ENCODE measurements at places on chromosomes 5 and 9. TPM values are rescaled to one million over a fixed set of nuclear protein-coding genes. Genes with fewer than 3 reads are reported as not detected.

- DNase-seq: no peak
These were observed 129.9 kb downstream of the DMXL1 start for GRCh38 chr5:119200795-119201194.

- no peak for DNase-seq
These were observed 132.0 kb downstream of the PIK3R1 start for GRCh38 chr5:68347536-68347935.

DNA sequence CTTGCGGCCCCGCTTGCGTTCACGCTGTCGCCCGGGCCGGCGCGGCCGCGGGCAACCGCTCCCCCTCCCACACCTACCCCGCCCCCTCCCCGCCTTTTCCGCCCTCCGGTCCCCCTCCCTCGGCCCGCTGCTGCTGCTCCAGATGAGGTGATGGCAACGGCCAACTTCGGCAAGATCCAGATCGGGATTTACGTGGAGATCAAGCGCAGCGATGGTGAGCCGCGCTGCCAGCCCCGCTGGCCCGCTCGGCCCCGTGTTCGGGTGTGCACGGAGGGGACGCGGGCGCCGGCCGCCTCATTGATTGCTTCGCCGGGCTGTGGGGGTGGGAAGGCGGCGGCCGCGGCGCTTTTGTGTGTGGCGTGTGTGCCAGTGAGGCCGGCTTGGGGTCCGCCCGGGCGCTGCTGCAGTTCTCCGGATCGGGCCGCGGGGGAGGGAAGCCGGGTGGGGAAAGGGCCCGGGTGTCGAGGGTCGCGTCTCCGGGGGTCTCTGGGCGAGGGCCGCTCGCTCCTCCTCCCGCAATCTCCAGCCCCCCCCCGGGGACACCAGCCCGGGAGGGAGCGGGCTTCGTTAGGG lies 403 bp downstream of the KIF2A start:
- no peak for DNase-seq

GRCh38 chr5:56631719-56632118 lies 183.6 kb upstream of the MAP3K1 start:
- no peak for DNase-seq

DNA sequence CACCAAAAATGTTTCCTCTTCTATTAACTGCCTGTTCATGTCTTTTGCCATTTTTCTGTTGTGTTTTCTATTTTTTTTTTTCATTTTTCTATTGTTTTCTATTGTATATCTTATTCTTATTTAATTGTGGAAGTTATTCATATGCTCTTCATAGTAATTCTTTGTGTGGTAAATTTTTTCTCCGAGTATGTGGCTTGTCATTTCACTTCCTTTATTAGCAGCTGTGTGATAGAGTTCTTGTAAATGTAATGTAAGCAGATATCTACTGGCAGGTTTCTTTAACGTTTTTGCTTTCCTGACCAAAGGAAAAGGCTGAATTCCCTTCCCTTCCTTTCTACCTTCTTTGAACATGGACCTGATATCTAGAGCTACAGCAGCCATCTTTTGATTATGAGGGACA lies 5.8 kb upstream of the PLPP1 start:
- no peak for DNase-seq

FAM221B gene
- not detected for total RNA-seq

DNA sequence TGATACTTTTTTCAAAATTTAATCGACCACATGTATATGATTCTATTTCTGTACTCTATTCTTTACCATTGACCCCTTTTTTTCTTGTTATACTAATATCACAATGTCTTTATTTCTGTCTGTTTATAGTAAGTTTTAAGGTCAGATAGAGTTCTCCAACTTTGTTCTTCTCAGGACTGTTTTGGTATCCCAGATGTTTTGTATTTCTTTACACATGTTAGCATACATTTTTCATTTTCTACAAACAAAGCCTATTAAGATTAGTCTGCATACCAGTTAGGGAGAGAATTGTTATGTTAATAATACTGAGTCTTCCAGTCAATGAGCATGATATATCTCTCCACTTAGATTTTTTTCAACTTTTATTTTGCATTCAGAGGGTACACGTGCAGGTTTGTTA lies 8.2 kb upstream of the CAMK4 start:
- no peak for DNase-seq

- DNase-seq: no peak
These were observed at the start of gene PRSS3 for GRCh38 chr9:33795281-33795680. Gene PRSS3 (plus strand): TSS chr9:33795561. CDS start chr9:33795574, 13 bp downstream.

GRCh38 chr5:115816226-115817081 lies at the start of gene CDO1:
Gene CDO1 (minus strand): TSS chr5:115816659. CDS start chr5:115816397, 262 bp downstream.
- DNase-seq: no peak

ARL15 gene
- total RNA-seq: 10.2 TPM

- DNase-seq: no peak
These were observed 136.5 kb upstream of the RAI14 start for GRCh38 chr5:34519489-34520220.

OR13C9 gene
- total RNA-seq: not detected

- DNase-seq: no peak
These were observed 20.1 kb upstream of the TCERG1 start for GRCh38 chr5:146426853-146427618.

DNA sequence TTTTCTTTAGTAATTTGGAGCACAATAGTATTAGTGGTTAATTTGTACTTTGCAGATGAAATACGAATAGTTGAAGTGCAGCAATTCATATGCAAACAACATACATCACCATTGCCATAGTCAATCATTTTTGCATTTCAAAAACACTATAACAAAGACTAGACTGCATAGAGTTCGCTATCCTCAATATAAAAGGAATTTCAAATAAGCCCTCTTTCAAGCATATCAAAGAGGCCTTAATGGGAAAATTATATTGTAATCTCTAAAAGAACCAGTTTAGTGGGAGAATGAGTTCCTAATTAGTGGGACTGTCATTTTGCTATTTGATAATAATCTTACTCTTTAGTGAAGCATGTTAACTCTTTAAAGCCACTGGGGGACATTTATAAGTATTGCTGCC lies 2302.3 kb upstream of the C9orf72 start:
- no peak for DNase-seq

DDX4 gene
- not detected for total RNA-seq

- no peak for DNase-seq
These were observed 774.7 kb upstream of the EDIL3 start for GRCh38 chr5:85159395-85159794.

ANKRD20A1 gene
- 2.1 TPM for total RNA-seq

DNA sequence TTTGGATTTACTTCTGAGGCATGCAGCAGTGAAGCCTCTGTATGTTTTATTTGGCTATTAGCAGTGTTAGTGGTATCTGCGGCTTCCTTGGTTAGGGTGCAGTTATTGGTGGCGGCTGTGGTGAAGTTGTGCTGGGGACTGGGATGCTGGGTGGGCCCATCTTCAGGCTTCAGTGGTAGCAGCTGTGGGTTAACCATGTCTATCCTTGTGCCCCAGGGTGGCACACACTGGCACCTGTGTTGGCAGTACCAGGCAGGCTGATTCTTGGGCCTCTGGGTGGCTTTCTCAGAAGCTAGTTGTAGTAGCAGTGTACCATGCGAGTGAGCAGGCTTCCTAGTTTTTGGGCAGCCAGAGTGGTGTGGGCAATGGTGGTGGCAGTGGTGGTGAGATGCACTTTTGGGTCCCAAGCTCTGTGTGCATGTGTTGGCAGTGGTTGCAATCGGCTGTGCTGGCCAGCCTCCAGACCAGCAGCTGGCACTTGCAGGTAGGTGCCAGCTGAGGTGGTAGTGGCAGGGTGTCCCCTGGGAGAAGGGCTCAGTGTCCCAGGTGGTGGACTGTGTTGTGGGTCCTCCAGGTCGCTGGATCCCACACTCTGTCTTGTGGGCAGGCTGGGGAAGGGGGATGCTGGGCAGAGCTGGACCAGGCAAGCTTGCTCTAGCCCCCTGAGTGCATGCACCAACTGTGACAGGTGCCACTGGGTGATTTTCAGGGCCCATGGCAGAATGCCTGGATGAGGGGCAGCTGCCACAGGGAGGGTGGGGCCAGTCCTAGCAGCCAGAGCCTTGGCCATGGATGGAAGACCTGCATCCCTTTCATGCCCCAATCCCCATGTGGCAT lies 13.6 kb downstream of the AHRR start:
- no peak for DNase-seq

DNA sequence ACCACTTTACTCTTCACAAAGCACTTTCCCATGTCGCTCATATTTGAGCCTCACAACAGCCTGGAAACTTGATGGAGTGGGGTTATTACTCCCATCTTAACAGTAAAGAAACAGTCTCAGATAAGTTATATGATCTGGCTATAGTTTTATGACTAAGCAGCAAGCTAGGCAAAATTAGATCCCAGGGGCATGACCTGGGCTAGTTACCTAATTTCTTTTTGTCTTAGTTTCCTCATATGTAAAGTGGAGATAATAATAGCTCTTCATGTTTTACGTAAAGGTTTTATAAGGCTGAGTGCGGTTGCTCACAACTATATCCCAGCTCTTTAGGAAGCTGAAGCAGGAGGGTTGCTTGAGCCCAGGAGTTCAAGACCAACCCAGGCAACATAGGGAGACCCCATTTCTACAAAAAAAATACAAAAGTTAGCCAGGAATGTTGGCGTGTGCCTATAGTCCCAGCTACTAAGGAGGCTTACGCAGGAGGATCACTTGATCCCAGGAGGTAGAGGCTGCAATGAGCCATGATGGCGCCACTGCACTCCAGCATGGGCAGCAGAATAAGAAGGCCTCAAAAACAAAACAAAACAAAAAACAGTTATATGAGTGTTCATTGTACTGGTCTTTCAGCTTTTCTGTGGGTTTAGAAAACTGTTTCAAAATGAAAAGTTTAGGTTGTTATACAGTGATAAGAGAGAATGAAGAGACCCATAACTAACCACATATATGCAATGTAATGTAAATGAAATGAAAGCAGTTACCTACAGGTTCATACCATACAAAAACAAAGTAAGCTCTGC lies 6.5 kb upstream of the PLIN2 start:
- DNase-seq: no peak

COL27A1 gene
- total RNA-seq: 26.7 TPM

DNA sequence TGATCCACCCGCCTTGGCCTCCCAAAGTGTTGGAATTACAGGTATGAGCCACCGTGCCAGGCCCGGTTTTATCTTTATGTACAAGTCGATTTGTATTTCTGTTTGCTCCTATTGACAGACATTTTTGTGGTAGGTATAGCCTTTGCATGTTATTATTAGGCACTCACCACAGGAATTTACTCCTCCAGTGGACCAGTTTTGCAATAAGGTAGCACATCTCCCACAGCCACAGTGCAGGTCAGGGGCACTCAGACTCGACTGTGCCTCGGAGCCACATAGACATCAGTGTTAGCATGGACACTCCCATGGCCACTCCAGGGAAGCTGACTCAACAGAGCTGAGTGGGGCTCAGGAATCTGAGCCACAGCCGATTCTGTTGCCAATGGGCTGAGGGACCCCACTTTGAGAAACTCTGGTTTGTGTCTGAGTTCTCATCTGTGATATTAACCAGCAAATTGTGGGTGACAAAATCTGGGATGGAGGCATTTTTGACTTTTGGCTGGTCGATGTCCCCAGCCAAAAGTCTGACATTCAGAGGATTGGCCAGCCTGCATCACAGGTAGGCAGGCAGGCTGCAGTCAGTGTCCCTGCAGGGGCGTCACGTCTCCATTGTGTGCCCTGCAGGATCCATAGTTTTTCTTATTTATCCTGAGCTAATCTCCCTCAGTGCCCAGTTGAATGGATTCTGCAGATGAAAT lies 15.0 kb upstream of the SHB start:
- no peak for DNase-seq

DNA sequence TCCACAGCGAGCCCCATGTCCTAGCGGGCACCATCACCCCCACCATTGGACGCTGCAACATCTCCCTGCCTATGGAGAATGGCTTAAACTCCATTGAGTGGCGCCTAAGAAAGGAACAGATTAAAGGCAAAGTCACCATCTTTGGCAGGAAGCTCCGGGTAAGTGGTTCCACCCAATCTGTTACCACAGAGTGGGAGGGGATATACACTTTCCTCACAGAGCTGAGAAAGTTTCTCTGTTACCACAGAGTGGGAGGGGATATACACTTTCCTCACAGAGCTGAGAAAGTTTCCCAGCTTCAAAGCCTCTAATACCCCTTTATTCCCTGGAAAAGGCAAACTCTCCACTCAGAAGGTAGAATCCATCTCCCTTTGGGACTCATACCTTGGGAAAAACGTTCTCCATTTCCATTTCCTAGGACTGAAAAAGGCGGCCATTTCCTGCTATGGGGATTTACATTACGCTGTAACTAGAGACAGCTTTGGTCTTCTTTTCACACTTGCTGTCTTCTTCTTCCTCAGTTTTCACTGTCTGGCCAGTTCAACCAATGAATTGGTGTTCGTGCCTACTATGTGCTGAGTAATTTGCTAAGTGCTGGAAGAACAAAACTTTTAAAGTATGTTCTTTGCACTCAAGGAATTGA lies 63.4 kb upstream of the WWC1 start:
- DNase-seq: peak; percentile 70

GRCh38 chr5:60545551-60545950 lies 154.4 kb downstream of the DEPDC1B start:
- DNase-seq: no peak

DNA sequence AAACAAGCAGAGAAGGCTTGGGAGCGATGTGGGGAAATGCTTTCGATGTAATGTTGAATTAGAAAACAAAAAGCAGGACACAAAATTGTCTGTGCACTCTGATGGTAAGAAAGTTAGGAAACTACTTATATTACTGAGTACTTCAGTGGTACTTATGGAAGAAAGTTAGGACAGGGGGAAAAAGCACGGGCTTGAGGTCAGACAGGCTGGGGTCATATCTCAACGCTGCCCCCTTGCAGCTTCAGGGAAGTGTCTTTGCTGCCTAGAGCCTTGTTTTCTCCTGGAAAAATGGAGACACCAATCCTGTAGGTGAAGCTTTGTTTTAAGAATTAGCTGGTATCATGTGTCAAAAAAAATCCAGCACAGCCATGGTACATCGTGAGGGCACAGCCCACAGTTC lies 23.0 kb downstream of the NEURL1B start:
- DNase-seq: no peak

DNA sequence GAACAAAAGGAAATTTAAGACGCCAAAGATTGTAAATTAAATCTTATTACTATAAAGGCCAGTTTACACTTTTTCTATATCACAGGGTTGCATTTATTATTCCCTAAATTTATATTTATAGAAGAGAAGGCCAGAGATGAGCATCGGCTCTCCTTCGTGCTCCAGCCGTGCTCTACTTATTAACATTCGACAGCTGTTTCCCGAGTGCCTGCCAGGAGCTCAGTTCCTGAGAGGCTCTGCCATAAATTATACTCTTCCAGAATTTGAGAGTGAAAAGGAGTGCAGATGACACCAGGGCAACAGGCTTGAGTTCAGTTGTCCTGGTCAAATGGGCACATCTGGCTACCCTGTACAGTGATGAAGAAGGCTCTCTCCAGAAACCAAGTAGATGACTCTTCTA lies 70.1 kb downstream of the PCSK5 start:
- DNase-seq: no peak

DNA sequence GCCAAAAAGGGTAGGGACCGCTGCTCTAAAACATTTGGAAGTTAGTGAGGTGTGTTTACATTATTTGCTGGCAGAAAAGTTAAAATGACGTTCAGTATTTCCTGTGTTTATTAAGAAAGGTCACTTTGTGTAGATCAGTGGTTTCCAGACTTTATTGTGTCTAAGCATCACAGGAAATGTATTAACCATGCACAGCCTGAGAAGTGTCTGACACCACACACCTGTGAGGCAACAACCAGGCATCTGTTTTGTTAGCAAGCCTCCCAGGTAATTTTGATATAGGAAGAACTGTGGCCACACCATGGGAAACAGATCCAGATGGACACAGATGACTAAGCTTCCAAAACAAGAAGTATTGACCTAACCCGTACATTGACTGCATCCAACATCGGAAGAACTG lies 12.0 kb downstream of the TTC1 start:
- no peak for DNase-seq

FCN1 gene
- not detected for total RNA-seq

Measured in activated naive CD4-positive, alpha-beta T cell treated with anti-CD3 and anti-CD28 coated beads, Interleukin-2, amount 50 U/mL, for 72 hours (primary cell).